Smooth muscle cell of the coronary artery (primary cell): ENCODE measurements at places on chromosomes 12 and 14. TPM values are rescaled to one million over a fixed set of nuclear protein-coding genes. Genes with fewer than 3 reads are reported as not detected.

Gene PLEKHG3
- total RNA-seq, result 6.2 and 6.3 TPM in 2 replicates

Gene LRCOL1
- total RNA-seq, result not detected in 2 replicates

Gene PYGL
- 66.4 and 98.6 TPM in 2 replicates for total RNA-seq

Gene PAH
- total RNA-seq, result not detected in 2 replicates

Gene MYF5
- total RNA-seq, result not detected in 2 replicates

Gene KRT80
- 0.75 TPM in 1 of 2 replicates, not detected in the other for total RNA-seq

Gene MANSC4
- total RNA-seq, result not detected in 2 replicates

Gene E2F7
- 3.0 and 26.4 TPM in 2 replicates for total RNA-seq

Gene INSM2
- total RNA-seq, result not detected in 2 replicates

Gene CCDC175
- total RNA-seq, result not detected in 2 replicates

Gene REP15
- 0.68 and 0.70 TPM in 2 replicates for total RNA-seq

Gene ATL1
- 0.98 and 8.7 TPM in 2 replicates for total RNA-seq

Gene FAM222A
- 0.08 TPM in 1 of 2 replicates, not detected in the other for total RNA-seq

Gene MMP17
- total RNA-seq, result 9.1 and 9.5 TPM in 2 replicates

Gene PLD4
- 0.15 TPM in 1 of 2 replicates, not detected in the other for total RNA-seq

Gene SERPINA1
- 0.08 TPM in 1 of 2 replicates, not detected in the other for total RNA-seq

Gene FOXN4
- total RNA-seq, result not detected in 2 replicates

Gene FZD10
- total RNA-seq, result 0.47 TPM in 1 of 2 replicates, not detected in the other

Gene DAO
- total RNA-seq, result under 0.01 TPM in 1 of 2 replicates, not detected in the other

Gene SLC5A8
- total RNA-seq, result not detected in 2 replicates

Gene ADSS1
- 4.5 and 9.6 TPM in 2 replicates for total RNA-seq

Gene CLEC1B
- total RNA-seq, result not detected in 2 replicates

Gene KRT78
- not detected in 2 replicates for total RNA-seq

Gene RAD9B
- total RNA-seq, result 0.30 TPM in 1 of 2 replicates, not detected in the other

Gene KLRD1
- total RNA-seq, result under 0.01 TPM in 2 replicates

Gene CCDC177
- total RNA-seq, result under 0.01 TPM in 1 of 2 replicates, not detected in the other

Gene CAPS2
- total RNA-seq, result 5.0 and 5.9 TPM in 2 replicates

Gene GTF2H3
- total RNA-seq, result 22.5 and 23.8 TPM in 2 replicates
